Stimulated activated CD8-positive, alpha-beta memory T cell treated with anti-CD3 and anti-CD28 coated beads, Interleukin-12 subunit alpha, Interleukin-12 subunit beta, amount 100 ng/mL, for 4 hours (primary cell): ENCODE measurements at places on chromosomes 3 and 15.

DNA sequence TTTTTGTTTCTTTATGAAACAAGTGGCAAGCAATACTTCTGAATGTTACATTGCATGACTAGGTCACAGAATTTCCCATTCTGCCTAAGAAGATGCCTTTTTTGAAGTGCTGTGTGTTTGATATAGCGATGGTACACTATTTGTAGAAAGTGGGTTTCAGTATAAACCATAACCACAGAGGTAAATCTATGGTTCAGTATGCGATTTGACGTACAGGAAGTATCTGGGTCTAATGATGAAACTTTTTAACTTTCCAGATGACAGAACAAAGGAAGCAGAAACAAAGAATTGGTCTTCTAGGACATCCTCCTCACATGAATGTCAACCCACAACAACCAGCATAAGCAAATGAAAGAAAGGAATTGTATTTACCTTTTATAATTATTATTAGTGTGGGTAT lies 133.4 kb upstream of the BHLHE40 start:
- no peak for DNase-seq

- DNase-seq: no peak
Measured at GRCh38 chr15:66803182-66803729, 101.2 kb downstream of the SMAD6 start.

DNA sequence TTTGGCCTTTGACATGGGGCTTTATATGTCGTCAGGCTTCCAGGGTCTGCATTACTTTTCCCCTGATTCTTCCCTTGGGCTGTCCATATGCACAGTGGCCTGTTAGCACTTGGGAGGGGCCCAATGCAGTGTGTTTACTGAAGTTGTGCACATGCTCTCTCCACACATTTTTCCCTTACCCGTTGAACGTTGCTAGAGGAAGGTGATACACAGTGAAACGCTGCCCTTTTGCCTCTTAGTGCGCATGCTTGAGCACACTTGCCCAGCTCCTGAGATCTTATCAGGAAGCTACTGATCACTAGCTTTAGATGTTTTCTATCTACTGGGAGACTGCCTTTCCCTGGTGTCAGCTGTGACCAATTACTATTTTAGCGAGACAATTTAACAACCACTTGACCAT lies 1198.0 kb downstream of the ROBO1 start:
- DNase-seq: no peak

GRCh38 chr3:57696801-57697321 lies 4.0 kb upstream of the DENND6A start:
- no peak for DNase-seq

DNA sequence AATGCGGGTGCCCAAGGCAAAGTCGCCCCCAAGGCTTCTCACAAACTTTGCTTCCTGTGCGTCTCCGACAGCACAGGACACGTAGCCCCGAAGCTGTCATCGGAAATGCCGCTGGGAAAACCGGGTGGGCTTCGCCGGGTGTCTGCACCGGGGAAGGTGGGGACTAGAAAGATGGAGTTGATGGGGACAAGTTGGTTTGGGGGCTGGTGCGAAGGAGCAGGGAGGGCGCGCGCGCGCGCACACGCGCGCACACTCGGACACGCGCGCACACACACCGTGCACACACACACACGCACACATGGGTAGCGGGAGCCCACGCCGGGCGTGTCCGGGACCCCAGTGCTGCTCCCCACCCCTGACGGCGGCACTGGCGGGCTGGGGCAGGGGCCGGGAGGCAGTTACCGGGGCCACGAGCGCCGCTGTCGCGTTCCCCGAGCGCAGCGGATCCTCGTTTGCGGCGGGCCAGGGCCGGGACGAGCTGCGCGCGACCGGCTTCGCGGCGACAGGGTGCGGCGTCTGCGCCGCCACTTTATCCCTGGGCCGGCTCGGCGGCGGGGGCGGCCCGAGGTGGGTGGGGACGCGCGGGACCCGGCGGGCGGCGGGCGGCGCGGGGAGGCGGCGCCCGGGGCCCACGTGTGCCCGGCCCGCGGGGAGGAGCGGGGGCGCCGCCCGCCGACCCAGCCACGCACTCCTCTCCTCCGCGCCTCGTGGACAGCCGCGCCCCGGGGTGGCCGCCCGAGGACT lies 539 bp upstream of the MGLL start:
- DNase-seq: no peak
